ENCODE measurements at places on chromosomes 3 and 15. TPM values are rescaled to one million over a fixed set of nuclear protein-coding genes. Genes with fewer than 3 reads are reported as not detected.

DNA sequence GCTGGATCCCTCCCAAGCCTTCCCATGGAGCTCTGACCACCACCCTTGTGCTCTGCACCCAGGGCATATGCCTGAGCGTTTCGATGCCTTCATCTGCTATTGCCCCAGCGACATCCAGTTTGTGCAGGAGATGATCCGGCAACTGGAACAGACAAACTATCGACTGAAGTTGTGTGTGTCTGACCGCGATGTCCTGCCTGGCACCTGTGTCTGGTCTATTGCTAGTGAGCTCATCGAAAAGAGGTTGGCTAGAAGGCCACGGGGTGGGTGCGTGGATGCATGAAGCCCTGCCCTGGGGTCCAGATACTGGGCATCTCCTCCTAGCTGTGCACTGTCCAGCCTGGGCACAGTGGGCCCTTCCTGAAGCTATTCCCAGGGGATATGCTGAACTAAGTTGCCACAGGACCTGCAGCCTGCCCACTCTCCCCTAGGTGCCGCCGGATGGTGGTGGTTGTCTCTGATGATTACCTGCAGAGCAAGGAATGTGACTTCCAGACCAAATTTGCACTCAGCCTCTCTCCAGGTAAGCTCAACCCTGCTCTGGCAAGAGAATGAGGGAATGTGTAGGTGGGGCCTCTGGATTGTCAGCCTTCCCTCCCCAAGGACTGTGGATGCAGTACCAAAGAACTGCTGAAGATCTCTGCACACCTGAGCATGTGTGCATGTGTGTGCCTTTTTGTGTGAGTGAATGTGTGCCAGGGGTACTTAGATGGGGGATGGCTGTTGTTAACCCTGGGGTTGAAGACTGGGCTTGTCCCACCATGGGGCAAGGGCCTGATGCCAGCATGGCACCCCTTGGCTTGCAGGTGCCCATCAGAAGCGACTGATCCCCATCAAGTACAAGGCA, 2.1 kb downstream of the MYD88 start:
- no peak for DNase-seq

- no peak for DNase-seq
Measured at GRCh38 chr3:171054921-171055320, 28.4 kb upstream of the SLC2A2 start.

DNA sequence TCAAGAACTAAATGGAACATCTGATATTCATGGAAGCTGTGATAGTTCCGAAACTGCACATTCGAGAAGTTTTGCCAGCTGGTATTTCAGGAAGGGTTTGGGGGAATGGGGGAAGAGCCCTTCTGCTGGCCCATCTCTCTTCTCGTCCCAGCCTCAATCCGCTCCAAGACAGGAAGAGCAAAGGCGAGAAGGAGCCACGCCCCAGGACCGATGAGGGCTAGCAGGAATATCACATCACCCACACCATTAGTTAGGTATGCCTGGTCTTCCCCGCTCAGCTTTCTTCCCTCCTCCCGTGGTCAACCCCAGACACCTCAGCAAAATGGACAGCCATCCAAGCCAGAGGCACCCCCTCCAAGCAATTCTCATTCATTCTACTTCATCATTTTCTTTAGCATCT, 14.9 kb upstream of the PCSK6 start:
- no peak for DNase-seq

GRCh38 chr3:5231487-5231886, 44.0 kb downstream of the EDEM1 start:
- DNase-seq: no peak

KBTBD13 gene
- total RNA-seq: not detected

SH3GL3 gene
- 3.7 TPM for total RNA-seq

PLSCR2 gene
- not detected for total RNA-seq

TMEM212 gene
- total RNA-seq: not detected

SLC2A2 gene
- total RNA-seq: not detected
